ENCODE measurements at places on chromosomes 7 and 10.

DNA sequence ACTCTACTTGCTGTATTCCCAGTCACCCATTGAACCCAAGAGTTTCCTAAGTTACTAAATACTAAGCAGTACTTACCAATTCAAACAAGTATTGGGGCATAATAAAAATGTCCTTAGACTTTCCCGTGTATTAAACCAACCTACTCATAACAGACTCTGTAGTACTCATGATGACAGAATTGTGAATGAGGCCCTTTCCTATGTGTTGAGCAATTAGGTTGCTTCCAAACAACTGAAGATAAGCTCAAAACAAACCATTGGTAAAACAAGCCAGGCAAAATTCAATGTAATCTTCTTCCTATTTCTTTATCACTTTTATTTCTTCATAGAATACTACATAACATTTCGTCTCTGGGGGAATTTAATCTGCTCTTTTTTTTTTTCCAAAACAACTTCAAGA, 106.5 kb upstream of the ANK3 start:
- no peak for DNase-seq

DNA sequence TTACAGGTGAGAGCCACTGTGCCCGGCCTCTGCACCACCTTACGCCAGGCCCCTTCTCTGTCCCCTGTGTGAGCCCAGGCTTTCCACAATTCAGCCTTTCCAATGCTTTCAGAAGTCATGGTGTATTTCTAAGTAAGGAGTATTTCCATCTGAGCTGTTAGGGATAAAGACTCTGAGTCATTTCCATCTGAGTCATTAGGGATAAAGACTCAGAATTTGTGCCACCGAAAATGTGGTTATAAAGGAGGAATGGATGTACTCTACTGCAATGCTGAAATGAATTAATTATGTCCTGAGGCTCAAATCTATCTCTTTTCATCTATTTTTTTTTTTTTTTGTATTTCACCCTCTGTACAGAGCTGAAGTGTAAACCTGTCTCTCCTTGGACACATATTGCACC, 84.0 kb downstream of the GATA3 start:
- DNase-seq, result no peak

DNA sequence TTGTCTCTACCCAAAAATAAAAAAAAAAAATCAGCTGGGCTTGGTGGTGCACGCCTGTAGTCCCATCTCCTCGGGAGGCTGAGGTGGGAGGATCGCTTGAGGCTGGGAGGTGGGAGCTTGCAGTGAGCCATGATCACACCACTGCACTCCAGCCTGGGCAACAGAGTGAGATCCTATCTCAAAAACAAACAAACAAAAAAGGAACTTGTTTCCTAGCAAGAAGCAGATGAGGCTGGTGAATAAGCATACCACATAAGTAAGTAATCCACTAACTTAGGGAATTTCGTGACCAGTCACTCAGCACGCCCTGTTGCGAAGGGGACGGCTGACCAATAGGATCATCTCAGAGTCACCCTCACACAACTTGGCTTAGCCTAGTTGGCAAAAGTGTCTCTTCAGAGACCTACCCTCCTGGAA, 64.6 kb downstream of the CUX1 start:
- DNase-seq, result no peak

DNA sequence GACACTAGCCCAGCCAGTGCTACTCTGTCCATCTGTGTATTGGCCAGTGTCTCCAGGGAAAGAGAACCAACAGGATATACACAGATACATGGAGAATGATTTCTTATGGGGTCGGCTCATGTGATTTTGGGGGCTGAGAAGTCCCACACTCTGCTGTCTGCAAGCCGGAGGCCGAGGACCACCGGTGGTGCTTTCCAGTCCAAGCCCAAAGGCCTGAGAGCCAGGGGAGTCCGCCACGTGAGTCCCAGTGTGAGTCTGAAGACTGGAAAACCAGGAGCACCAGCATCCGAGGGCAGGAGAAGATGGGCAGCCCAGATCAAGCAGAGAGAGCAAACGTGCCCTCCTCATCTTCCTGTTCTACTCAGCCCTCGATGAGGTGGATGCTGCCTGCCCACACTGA, 71.5 kb downstream of the C10orf143 start:
- no peak for DNase-seq

DNA sequence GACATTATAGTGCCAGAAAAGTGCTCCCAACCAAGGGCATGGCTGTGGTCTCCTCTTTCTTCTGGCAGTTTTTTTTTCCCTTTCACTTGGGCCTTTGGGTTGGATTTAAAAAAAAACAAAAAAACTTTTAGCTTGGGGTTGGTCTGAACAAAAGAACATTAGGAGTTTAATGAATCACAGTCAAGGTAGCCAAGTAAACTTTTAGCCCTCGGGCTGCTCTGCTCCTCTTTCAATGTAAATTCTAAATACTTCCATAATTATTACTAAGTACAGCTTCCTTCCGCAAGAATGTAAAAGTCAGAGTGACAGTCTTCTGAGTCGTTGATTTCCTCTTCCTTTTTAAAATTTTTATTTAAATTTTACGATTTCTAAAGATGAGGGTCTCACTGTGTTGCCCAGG, 79.2 kb downstream of the NRF1 start:
- DNase-seq, result no peak

DNA sequence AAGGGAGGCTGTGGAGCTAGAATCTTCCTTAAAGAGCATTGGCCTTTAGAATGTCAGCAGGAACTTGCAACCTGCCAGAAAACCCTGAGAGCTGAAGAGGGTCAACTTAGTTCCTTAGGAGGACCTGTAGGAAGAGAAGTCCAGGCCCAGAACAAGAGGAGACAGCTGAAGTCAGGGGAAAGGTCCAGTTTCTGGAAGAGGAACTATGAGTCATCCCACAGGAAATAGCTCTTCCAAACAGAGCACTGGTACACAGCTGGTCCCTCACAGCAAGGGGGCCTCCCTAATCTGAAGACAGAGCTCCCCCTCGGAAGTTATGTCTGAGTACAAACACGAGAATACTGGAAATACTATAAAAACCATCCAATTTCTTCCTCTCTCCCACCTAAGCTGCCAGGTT, 98.9 kb downstream of the HERPUD2 start:
- no peak for DNase-seq

GRCh38 chr10:48611133-48611532, 6.3 kb upstream of the ARHGAP22 start:
- no peak for DNase-seq

GRCh38 chr10:128526791-128527375, 400.7 kb upstream of the MKI67 start:
- no peak for DNase-seq

DNA sequence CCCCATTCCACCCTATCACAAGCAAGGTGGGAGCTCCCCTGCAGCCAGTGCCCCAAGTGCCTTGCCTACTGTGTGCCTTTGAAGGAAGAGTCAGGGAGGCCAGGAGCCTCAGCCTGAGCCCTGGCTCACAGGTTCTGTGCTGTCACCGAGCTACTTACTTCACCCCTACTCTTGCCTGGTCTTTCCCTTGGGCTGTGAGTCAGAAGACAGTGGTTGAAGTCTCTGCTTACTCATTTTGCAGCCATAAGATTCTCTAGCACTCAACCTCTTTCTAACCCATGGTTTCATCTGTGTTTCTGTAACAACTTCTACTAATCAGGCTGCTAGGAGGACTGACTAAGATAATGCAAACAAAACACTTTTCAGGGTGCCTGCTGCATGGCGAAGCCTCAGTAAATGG, 114.5 kb downstream of the PLCE1 start:
- no peak for DNase-seq

- DNase-seq, result no peak
These were observed 42.8 kb downstream of the PDGFA start for GRCh38 chr7:476736-477360.

GRCh38 chr10:21525367-21526187, at the start of gene SKIDA1:
TSS of gene SKIDA1 (minus strand) at chr10:21525682. CDS start at chr10:21517822, 7,860 bp downstream.
- DNase-seq, result peak; percentile 38

GRCh38 chr7:157866336-157866924, 529.6 kb downstream of the DNAJB6 start:
- no peak for DNase-seq

DNA sequence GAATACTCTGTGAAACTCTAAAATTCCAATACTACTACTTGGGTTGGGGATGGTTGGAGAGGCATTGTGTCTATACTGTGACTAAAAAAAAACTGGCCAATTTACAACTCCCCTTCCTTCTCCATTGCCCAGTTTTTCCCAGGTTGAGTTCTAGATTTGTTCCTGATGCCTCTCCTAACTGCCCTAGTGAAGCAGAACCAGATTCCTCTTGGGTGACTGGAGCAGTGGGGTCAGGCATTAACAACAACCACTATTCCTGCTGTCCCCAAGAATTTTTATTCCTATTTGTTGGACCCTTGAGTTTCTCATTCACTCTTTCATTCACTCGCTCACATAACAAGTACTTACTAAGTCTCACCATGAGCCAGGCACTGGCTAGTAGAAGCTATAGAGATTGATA, 5.8 kb downstream of the GOT1 start:
- no peak for DNase-seq

DNA sequence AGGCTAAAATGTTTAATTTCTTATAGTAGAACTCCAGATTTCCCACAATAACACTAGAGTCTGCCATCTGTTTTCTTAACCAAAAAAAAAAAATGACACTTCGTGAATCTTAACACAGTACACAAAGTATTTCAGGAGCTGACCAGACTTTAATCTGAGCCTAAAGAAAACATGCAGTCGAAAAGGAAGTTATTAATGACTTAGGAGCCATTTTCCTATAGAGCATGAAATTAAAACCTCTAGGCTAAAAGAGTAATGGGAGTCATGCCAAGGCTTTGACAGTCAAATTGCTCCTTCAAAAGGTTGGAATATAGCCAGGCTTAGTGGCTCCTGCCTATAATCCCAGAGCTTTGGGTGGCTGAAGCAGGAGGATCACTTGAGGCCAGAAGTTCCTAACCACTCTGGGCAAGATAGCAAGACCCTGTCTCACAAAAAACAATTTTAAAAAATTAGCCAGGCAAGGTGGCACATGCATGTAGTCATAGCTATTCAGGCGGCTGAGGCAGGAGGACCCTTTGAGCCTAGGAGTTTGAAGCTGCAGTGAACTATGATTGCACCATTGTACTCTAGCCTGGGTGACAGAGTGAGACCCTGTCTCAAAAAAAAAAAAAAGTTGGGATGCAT, 13.6 kb downstream of the MICU1 start:
- DNase-seq, result no peak

DNA sequence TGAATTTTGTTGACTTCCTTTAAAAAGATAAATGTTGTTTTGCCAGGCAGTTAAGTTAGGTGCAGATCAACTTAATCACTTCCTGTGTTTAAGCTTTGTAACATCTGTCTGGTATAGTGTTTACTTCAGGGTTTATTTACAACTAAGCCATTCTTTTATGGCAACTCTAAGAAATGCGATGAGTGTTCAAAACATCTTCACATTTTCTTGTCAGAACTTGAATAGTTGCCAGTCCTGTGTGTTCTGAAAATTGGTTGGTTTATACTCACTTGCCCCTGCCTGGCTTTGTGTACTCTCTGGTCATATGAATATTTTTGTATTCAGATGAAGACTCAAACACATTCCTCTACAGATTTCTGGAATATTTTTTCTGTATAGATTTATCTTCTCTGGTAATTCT, 327.2 kb downstream of the MDFIC start:
- no peak for DNase-seq

All from activated T-helper 1 cell treated with anti-CD3 and anti-CD28 coated beads, Interleukin-2, amount 50 U/mL, for 16 hours (primary cell).